ENCODE measurements at places on chromosomes 6 and 20.
A peak's percentile ranks its signal among the peaks of the same experiment; 100 is the strongest.

GRCh38 chr6:132663661-132664060, 4.7 kb upstream of the TAAR1 start:
- DNase-seq, result no peak

GRCh38 chr6:72064399-72064975, 178.1 kb downstream of the RIMS1 start:
- no peak for DNase-seq

- no peak for DNase-seq
Observed at GRCh38 chr6:117169064-117169665, 96.2 kb upstream of the VGLL2 start.

DNA sequence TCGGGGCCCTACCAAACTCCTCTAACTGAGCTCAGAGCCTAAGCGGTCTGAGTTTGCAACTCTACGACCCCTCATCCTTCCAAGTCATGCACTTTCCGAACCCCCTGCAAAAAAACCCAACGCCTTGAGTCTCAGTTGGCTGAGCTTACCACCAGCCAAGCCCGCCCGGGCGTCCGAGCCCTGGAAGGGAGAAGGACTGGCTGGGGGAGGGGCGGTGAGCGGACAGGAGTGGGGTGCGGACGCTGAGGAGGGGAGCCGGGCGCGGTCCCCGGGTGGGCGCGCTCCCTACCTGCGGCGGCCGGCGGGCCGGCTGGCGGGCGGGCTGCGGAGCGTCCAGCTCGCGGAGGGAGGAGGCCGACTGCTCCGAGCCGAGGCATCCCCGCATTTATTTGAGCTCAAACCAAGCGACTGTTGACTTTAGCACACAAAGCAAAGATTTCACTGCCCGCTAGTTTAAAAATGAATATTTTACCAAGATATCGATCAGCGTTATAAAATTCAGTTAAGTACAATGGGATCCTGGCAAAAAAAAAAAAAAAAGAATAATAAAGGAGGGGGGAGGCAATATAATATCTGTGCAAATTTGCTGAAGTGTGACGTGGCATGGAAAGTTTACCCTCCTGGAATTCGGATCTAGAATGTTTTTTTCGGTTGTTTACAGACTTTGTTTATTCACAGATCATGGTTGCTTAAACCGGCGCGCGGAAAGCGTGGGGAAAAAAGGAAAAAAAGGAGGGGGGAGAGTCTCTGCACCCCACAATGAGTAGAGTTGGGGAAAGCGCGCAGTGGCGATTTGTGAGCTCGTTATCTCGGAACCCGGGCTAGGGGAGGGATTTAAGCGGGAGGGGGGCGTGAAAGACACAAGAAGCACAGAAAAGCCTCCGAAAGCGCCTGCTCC, 5.9 kb downstream of the FOXA2 start:
- DNase-seq, result no peak

DNA sequence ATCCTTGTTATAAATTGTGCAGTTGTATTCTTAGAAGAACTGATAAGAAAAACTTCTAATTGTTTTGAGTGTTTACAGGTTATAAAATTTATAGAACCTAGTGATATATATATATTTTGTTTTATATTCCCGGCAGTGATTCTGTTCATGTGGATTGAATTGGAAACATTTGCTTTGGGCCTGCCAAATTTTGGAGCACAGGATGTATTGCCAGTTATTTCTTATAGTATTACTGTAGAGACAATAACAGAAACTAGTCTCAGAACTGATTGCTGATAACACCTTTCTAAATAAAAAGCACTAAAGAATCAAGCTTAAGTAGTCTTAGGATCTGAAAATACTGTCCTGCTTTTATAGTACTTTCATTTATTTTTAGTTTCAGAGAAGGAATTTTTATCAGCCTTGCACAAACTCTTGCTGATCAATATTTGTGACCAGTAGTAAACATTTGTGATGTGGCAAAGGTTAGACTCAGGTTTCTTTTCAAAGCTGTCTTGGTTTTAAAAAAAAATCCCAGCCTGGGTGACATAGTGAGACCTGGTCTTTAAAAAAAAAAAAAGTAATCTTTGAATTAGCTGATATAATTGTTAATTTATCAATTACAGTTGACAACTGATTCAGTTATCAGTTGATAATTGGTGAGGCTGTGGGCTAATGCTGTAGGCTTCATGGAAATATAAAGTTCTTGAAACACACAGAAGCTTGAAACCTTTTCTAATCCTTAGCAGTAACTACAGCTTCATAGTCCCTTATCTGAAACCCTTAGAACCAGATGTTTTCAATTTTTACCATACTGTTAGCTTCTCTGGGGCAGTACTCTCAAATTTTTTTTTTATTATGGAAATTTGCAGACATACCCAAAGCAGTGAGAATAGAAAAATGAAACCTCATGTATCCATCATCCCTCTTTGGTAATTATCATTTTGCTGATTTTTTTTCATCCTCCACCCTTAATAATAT, 42.4 kb downstream of the RNGTT start:
- DNase-seq, result no peak

DNA sequence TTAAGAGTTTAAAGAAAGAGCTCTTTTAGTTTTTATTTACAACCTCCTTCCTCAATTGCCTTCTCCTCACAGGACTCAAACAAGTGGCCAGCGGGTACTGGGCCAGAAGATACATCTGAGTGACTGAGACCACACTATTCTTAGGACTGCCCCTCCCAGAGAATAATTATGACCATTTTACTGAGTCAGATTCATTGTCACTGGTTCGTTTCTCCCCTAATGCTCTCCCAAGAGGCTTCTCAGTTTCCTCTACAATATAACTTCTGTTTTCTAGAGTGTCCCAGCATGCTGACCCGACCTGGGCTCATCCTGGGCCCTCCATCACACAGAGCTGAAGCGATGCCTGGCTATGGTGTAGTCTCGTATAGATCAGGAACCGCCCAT, 279.9 kb downstream of the CD83 start:
- DNase-seq, result no peak

- no peak for DNase-seq
Observed at GRCh38 chr20:19808498-19808897, 50.4 kb downstream of the RIN2 start.

- no peak for DNase-seq
Observed at GRCh38 chr6:38080889-38081288, 261.4 kb downstream of the ZFAND3 start.

- no peak for DNase-seq
Observed at GRCh38 chr6:24205020-24205492, 79.0 kb downstream of the NRSN1 start.

- DNase-seq, result no peak
Observed at GRCh38 chr20:22583773-22584521, 425 bp downstream of the FOXA2 start.

- DNase-seq, result no peak
Observed at GRCh38 chr20:42193119-42193518, 574.9 kb upstream of the CHD6 start.

- DNase-seq, result no peak
Observed at GRCh38 chr20:32397567-32398084, 39.5 kb downstream of the ASXL1 start.

- DNase-seq, result no peak
Observed at GRCh38 chr6:130955755-130956154, 107.3 kb downstream of the EPB41L2 start.

- DNase-seq, result no peak
Observed at GRCh38 chr6:33712914-33713313, 1.4 kb upstream of the UQCC2 start.

DNA sequence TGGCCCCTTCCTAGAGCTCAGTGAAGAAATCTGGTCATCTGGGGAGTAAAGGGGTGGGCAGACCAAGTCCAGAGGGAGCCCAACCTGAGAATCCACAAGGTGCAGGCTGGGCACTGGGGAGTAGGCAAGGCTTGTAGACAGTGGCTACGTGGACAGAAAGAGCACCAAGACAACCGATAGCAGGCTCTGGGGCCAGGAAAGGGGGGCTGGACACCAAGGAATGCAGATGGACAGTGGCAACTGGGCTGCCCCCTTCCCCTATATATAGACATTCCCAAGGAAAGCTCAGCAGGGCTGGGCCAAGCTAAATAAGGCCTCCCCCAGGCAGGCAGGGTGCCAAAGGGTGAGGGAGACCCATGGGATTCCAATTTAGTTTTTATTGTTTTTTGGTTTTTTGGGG, 1.5 kb upstream of the TNNC2 start:
- DNase-seq, result no peak

- no peak for DNase-seq
Observed at GRCh38 chr6:29487131-29487530, 625 bp downstream of the MAS1L start.

- no peak for DNase-seq
Observed at GRCh38 chr20:3068986-3069900, 2.2 kb upstream of the OXT start.

GRCh38 chr6:24721461-24722215, 2.7 kb upstream of the C6orf62 start:
- DNase-seq, result no peak

DNA sequence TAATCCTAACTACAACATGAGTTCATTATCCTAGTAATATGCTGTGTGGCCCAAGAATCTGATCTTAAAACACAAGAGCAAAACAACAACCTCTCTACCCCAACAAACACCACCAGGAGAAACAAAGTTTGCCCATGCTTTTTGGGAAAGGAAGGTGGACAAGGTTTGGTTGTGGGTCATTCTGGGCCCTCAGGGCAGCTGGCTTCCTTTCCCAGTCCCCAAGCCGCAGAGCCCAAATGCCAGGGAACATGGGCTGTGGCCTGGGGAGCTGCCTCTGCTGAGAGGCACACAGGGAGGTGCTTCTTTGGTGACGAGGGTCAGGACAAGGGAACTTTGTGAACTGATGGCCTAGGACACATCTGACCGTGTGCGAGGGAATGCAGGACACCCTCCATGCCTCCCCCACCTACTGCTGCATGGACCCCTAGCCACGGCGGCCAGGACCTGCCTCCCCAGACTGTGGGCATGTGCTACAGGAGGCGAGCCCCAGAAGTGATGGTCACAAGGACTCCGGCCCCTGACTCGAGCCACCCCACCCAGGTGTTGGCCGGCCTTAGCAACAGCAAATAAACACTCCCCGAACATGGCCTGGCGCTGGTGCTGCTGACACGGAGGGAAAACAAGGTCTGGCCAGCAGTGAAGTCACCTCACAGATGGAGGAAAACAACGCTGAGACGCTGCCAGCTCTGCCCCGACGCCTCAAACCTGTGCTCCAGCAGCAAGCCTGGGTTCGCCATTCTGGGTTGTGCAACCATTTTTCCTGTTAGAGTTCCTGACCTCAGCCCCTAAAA, 55.6 kb downstream of the RRBP1 start:
- no peak for DNase-seq

DNA sequence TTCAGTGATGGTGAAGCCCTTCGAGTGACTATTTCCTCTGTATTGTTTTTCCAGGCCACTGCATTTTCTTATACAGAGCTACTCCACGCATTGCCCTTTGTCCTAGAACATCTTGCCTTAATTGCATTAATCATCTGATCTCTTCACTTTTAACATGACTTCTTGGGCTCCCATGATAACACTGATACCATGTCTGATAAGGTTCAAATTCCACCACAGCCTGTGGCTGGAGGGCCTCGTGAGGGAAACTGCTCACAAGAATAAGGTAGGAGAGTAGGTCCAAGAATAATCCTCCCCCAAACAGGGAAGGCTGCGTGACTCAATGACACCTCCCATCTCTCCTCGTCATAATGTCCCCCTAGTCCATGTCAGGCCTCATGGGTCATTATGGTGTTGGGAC, 165.5 kb upstream of the ECI2 start:
- no peak for DNase-seq

DNA sequence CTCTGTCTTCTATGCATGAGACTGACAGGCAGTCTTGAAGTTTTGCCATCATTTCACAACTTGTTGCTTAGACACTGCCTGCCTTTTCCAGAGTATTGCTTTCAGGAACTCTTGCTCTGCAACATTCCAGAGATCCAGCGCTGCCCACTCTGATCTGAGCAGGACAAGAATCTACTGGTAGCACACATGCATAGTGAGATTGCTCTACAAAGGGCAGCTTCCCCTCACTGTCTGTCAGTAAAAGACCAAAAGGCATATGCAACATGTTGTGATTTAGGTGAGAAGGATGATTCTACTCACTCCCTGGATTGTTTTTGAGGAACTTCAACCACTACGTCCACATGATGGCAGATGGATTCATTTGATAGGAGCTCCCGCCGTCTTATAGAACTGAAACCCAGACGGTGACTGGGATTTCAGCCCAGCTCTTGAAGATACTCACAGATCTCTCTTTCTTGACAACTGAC, 259.1 kb downstream of the ARID1B start:
- DNase-seq, result no peak

- peak; percentile 97 for DNase-seq
Observed at GRCh38 chr6:28335564-28336283, at the start of gene ZSCAN31. TSS of gene ZSCAN31 (minus strand) at chr6:28336148. CDS start at chr6:28329683, 6,465 bp downstream.

- no peak for DNase-seq
Observed at GRCh38 chr20:37803438-37804307, 99.3 kb upstream of the VSTM2L start.

GRCh38 chr6:130371921-130372420, 6.2 kb downstream of the TMEM200A start:
- no peak for DNase-seq

GRCh38 chr20:36400909-36401735, 95.0 kb downstream of the DLGAP4 start:
- no peak for DNase-seq

DNA sequence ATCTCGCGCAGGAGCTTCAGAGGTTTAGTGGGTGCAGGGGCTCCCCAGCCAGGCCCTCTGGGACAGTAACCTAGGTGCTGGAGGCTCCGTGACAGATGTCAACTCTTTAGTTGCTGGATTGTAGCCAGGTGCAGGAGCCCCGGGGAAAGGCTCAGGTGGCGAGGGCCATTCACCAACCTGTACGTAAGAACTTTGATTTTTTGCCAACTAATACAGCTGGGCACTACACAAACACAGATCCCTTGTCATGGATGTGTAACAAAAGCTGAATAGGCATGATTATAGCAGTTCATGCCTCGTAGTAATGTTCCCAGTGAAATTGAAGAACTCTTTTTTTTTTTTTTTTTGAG, 82.6 kb downstream of the CDC5L start:
- DNase-seq, result no peak

GRCh38 chr6:72250664-72251063, 364.3 kb downstream of the RIMS1 start:
- no peak for DNase-seq

- no peak for DNase-seq
Observed at GRCh38 chr6:122369536-122369935, 29.9 kb upstream of the HSF2 start.

DNA sequence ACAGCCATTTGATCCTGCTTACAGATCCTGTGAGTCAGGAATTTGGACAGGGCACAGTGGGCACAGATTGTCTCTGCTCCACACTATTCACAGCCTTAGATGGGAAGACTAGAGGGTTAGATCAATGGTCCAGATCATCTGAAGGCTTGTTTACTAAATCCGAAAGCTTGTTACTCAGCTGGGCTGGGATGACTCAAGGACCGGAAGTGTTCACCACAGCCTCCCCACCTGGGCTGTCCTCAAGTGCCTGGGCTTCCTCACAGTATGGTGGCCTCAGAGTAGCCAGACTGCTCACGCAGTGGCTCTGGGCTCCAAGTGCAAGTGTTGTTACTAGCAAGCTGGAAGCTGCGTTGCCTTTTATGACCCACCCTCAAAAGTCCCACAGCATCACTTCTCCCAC, 75.4 kb upstream of the INSM1 start:
- no peak for DNase-seq

GRCh38 chr6:34350137-34350933, 42.1 kb downstream of the NUDT3 start:
- DNase-seq, result no peak

GRCh38 chr6:112245511-112246203, 8.7 kb downstream of the LAMA4 start:
- DNase-seq, result no peak

GRCh38 chr20:58573986-58574385, 58.8 kb upstream of the APCDD1L start:
- no peak for DNase-seq
